NT2/D1 (cell line): ENCODE measurements at places on chromosomes 6 and 20.
A peak's percentile ranks its signal among the peaks of the same experiment; 100 is the strongest.

- no peak for DNase-seq
Observed at GRCh38 chr20:10558635-10559187, 115.1 kb downstream of the JAG1 start.

GRCh38 chr6:105867821-105868220 lies 218.3 kb upstream of the PRDM1 start:
- DNase-seq: no peak

DNA sequence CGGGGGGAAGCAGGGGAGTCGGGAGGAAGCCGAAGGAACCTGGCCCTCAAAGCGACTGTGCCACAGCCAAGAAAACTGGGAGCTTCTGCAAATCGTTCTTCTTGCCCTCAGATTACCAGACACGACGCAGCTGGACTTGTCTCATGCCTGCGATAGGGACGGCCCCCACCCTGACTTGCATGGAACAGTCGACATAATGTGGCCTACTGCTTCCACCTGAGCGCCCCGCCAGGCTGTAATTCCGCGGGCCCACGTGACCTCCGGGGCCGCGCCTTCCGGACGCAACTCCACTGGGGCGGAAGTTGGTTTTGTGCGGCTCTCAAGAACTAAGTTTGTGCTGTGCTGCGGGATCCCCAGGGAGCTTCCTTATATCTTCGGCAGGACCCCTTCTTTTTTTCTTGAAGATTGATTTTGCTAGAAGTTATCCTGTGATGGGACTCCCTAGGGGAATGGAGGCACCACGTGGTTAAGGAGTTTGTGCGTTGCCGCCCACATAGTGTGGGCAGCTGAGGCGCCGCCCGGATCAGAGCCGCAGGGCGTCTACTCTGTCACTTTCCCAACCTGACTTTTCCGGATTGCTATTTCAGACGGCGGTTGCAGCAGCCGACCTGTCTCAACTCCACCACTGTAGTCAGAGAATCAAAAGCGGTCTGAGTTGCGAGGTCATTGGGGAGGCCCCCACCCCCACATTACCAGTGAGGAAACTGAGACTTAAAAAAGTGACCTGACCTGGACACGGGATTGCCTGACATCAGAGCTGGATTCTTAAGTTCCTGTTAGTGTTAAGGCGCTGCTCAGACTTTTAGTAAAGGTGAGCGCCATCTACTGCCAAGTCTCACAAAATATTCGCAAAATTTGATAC lies 540 bp upstream of the CD164 start:
- peak; percentile 78 for DNase-seq

DNA sequence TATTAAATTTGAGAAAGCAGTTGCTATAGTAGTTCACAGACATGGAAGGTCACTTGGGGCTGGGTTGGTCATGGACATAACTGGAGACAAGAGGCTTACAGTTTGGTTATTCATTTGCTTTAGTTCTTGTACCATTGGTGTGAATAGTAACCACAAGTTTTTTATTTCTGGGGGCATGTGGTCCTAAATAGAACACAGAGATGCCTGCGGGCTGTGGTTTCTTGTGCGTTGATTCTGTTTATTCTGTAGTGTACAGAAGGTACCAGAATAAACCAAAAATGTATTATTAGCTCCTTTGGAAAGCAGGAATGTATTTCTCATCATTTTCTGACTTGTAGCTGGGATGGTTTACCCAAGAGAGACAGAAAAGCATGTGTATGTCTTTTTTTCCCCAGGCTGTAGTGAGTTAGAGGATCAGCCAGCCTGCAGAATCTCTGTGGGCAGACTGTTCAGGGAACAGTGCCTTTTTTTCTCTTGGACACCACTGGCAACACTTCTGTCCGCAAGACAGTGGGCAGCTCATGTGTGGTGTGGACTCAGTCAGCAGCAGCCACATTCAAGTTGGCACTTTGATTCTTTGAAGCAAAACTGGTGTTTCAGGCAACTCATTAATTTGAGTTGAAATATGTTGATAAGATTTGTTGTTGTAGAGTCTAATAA lies 122.1 kb downstream of the LRRC1 start:
- no peak for DNase-seq

- DNase-seq: no peak
Observed at GRCh38 chr20:39829661-39830060, 859.4 kb downstream of the MAFB start.

DNA sequence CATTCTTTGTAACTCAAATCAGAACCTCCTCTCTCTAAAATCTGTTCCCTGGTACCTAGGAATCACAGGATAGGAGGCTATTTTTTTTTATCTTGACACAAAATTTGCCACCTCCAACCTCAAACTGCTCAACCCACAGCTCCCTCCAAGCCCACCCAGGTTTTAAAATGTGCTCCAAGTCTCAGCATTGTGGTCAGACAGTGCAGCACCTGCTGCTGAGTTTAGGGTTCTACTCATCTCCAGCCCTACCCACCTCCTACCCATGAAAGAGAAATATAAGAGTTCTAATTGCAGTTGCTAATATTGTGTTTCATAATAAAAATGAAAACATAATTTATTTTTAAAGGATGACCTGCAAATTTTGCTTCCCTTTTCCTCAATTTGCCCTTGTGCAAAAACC lies 496.5 kb downstream of the MAFB start:
- no peak for DNase-seq

DNA sequence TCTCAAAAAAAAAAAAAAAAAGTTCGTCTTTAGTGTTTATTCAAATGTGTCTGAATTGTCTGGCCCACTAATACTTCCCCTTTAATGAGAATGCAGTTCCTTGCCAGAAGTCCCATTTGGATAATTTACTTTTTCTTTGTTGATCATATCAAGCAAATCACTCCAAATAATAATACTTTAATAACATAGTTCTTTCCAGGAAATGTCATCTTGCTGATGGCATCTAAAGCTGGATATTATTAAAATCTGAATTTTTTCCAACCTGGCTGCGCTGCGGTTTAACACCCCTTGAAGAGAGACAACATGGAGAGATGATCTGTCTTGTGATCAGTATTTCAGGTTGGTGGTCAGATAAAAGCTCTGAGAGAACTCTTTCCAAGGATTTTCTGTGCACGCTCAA lies 111.2 kb upstream of the CNKSR3 start:
- DNase-seq: no peak

GRCh38 chr6:32718879-32719278 lies 22.3 kb upstream of the HLA-DQA2 start:
- no peak for DNase-seq

DNA sequence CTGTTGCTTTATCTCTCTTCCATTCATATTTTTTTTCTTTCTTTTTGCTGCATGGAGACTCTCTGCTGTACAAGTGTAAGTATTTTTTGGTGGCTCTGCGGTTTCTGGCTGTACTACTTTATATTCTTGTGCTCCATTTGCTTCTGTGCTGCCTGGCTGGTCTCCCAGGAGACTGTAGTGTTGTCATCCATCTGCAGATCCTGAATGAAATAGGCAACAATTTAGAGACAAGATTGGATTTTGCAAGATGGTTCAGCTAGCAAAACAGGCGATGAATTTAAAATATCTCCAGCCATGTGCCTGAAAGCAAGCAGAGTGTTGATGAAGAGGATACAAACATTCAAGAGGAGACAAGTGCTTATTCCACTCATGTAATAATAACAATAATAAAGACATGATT lies 75.1 kb upstream of the SCGN start:
- DNase-seq: no peak

DNA sequence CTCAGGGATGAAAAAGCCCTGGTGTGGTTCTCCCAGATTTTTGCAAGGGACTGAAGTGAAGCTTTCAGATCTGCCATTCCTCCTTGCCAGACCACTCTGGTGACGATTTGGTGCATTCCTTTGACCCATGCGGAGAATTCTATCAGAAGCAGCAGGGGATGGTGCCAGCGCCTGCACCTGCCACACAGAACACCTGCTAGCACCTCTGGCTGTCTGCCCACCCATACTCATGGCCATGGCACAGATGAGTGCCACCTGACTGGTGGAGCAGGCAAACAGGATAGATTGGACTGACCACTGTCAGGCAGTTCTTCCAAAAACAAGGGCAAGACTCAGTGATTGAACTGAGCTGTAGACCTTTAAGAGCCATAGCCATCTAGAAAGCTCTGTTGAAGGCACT lies 107.1 kb downstream of the CDYL start:
- DNase-seq: no peak

GRCh38 chr20:39103732-39104131 lies 141.6 kb downstream of the DHX35 start:
- DNase-seq: no peak
